ENCODE measurements at places on chromosomes 7 and 10.

- no peak for DNase-seq
Measured at GRCh38 chr7:12281038-12281437, 69.9 kb downstream of the TMEM106B start.

DNA sequence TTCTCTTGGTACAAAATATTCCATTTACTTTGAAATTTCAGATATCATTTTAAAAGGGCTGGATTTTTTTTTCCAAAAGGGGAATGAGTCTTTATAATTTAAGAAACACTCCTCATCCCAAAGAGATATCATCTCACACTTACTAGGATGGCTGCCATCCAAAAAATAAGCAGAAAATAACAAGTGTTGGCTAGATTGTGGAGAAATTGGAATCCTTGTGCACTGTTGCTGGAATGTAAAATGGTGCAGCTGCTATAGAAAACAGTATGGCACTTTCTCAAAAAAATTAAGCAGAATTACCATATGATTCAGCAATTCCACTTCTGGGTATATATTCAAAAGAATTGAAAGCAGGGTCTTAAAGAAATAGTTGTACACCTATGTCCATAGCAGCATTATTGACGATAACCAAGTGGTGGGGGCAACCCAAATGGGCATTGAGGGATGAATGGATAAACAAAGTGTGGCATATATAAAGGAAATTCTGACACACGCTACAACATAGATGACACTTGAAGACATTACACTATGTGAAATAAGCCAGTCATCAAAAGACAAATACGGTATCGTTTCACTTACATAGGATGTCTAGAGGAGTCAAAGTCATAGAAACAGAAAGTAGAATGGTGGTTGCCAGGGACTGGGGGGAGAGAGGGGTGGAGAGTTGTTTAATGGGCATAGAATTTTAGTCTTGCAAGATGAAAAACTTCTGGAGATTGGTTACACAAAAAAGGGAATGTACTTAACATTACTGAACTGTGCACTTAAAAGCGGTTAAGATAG is 53.8 kb downstream of the LSM5 start:
- no peak for DNase-seq

GRCh38 chr7:116024826-116025809 is 5.4 kb downstream of the TFEC start:
- no peak for DNase-seq

DNA sequence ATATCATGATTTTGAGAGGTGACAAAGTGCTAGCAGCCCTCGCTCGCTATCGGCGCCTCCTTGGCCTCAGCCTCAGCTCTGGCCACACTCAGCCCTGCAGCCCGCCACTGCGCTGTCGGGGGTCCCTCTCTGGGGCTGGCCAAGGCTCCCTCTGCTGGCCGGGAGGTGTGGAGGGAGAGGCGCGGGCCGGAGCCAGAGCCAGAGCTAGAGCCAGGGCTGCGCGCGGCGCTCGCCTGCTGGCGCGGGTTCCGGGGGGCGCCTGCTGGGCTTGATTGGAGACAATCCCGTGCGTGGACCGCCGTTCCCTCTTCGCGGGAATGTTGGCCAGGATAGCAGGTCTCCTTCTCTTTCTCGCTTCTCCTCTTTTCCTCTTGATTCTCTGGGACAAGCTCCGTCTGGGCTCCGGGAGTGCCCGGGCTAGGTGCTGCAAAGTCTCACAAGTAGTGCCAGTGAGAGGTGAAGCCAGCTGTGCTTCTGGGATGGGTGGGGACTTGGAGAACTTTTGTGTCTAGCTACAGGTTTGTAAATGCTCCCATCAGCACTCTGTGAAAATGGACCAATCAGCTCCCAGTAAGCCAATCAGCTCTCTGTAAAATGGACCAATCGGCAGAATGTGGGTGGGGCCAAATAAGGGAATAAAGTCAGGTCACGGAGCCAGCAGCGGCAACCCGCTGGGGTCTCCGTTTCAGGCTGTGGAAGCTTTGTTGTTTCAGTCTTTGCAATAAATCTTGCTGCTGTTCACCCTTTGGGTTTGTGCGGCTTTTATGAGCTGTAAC is 43.4 kb upstream of the ELMO1 start:
- DNase-seq: no peak

- DNase-seq: no peak
Measured at GRCh38 chr7:138948403-138948802, 32.8 kb downstream of the KIAA1549 start.

GRCh38 chr10:80484676-80485075 is 30.6 kb downstream of the TSPAN14 start:
- DNase-seq: no peak

DNA sequence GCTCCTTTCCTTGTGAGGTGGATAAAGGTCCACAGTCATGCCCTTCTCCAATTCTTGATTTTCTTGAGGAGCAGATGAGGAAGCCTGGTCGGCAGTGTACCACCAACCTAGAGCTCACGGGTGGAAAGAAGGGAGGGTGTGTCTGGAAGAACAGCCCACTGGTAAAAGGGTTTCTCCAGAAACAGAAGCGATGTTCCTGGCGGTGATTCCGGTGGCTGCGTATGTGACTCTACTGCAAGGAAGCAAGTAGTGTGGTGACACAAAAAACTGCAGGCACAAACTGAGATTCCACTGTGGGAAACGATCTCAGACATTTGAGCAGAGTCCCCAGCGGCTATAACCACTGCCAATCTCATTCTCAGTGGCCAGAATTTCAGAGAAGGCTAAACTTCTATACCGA is 65.9 kb upstream of the ATP6V0A4 start:
- DNase-seq: no peak

GRCh38 chr7:156222611-156223010 is 410.3 kb upstream of the SHH start:
- DNase-seq: no peak

DNA sequence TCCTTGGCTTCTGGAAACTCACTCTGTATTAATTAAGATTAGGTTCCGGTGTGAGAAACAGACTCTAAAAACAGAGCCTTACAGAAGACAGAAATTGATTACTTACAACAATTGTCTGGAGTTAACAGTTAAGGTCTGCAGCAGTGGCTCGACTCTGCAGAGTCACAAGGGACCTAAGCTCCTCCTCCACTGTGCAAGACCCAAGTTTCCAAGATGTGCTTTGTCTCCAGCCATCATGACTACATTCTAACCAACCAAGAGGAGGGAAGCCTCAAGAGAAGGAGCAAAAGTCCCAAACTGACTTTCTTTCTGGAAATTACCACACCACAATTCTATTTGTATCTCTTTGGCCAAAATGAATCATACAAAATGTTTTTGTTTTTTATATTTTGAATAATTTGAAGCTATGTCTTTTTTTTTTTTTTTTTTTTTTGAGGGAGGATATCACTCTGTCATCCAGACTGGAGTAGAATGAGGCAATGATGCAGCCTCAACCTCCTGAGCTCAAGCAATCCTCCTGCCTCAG is 14.2 kb upstream of the ODAD2 start:
- no peak for DNase-seq

- DNase-seq: no peak
Measured at GRCh38 chr10:103980288-103980906, 13.5 kb downstream of the SLK start.

DNA sequence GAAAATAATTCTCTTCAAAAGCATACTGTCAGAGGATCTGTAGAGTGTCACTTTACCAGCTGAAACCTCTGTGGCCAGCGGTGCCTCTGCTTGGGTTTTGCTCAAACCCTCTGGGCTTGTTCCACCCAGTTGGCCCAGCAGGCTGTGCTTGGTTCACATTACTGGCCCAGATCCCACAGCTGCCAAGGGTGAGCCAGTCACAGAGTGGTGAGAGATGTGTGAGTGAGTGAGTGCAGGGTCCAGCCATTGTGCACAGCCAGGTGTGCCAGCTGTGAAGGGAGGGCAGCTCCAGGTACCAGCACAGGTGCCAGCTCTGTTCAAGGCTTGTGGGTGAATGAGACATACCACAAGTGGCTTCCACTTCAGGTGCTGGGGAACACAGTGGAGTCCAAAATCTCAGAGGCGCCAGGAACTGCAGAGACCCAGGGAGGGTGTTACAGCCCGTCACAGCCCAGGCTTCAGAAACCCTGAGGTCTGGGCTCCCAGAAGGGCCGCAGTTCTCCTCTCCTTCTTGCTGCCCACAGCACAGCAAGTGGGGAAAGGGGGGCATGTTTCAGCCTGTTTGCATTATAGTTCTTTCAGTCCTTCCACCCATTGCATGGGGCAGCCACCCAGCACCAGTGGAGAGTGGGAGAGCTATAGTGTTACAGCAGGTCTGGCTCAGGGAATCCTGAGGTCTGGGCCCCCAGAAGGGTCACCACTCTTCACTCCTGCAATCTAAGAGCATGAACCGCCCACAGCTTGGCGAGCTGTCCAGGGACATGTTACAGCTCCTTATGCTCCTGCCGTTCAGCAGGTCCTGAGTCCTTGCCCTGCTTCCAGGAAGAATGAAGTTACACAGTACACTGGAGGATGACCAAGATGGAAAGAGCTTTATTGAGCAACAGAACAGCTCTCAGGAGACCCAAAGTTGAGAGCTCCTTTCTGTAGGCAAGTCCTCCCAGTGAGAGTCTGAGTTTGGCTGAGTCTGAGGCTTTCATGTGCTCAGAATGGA is 931.7 kb upstream of the SORCS1 start:
- DNase-seq: no peak

All from activated T-helper 1 cell treated with anti-CD3 and anti-CD28 coated beads, Interleukin-2, amount 50 U/mL, for 16 hours (primary cell).